ENCODE measurements at places on chromosomes 6 and 20. TPM values are rescaled to one million over a fixed set of nuclear protein-coding genes. Genes with fewer than 3 reads are reported as not detected.

GRCh38 chr6:164039954-164040375 lies 625.4 kb downstream of the QKI start:
- DNase-seq: peak; percentile 56
- H3K4me3 ChIP-seq: no peak overlapping the region
- no peaks in the 10 kb centered on the region for H3K36me3 ChIP-seq
- no peaks in the 10 kb centered on the region for H3K27me3 ChIP-seq

GRCh38 chr6:89803271-89803670 lies 16.3 kb downstream of the MDN1 start:
- H3K4me3 ChIP-seq: no peak overlapping the region
- H3K27me3 ChIP-seq: no peaks in the 10 kb centered on the region
- no peaks in the 10 kb centered on the region for H3K4me1 ChIP-seq
- no peak overlapping the region for H3K27ac ChIP-seq

Gene SIRPD
- not detected for total RNA-seq

Gene RWDD1
- 56.0 TPM for total RNA-seq

GRCh38 chr6:125512621-125513020 lies 210.9 kb upstream of the HDDC2 start:
- H3K4me3 ChIP-seq: no peak overlapping the region
- no peak overlapping the region for H3K27ac ChIP-seq
- H3K27me3 ChIP-seq: no peaks in the 10 kb centered on the region
- no peak for DNase-seq
- H3K4me1 ChIP-seq: no peaks in the 10 kb centered on the region

Gene CFAP61
- 0.71 TPM for total RNA-seq

DNA sequence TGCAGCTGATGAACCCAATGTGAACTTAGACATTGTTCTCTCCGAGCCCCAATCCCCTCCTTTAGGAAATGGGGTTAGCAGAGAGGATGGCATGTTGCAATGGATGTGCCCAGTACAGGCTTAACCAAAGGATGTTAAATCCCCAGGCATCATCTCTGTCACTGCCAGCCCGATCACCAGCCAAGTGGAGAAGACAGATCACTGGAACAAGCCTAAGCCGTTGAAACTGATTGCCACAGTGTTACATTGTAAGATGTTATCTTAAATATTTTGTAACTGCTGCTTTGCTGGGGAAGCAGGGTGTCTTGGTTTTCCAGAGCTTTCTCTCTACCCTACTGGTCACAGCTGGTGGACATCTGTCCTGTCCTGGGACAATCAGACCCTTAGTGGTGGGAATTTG lies 783.4 kb upstream of the CHD6 start:
- no peaks in the 10 kb centered on the region for H3K27me3 ChIP-seq
- H3K4me3 ChIP-seq: no peak overlapping the region
- DNase-seq: peak; percentile 42
- H3K4me1 ChIP-seq: peaks cover 9% of the 10 kb centered on the region

- no peak for DNase-seq
- H3K36me3 ChIP-seq: no peaks in the 10 kb centered on the region
- no peak overlapping the region for H3K27ac ChIP-seq
- no peak overlapping the region for H3K4me3 ChIP-seq
- no peaks in the 10 kb centered on the region for H3K4me1 ChIP-seq
Observed at GRCh38 chr6:1202201-1202600, 109.7 kb upstream of the FOXQ1 start.

DNA sequence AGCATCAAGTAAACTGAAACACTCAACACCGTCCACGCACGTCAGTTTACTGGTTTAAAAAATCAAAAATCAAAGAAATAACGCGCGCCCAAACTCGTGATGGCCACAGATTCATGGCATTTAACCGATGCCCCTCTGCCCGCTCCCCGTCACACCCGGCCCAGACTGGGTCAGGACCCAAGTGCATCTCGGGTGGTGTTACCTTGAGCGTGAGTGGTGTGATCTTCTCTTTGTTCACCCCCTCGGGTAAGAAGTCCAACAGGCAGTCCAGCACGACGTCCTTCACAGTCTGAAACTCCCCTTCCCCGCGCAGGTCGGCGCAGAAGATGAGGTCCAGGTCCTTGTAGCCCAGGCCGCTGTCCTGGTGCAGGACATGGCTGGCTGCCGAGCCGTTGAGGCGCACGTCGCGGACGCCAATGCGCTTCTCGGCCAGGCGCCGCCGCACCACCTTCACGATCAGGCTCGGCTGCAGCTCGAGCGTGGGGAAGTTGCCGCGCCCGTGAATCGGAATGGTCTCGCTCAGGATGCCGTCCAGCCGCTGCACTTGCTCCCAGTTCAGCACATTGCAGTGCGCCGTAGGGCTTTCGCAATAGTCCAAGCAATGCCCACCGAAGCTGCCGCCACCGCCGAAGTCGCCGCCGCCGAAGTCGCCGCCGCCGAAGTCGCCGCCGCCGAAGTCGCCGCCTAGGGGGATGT lies 945 bp downstream of the TENT5A start:
- H3K4me1 ChIP-seq: peaks cover 8% of the 10 kb centered on the region
- DNase-seq: peak; percentile 63
- H3K4me3 ChIP-seq: peak overlapping the region; percentile 79
- peak overlapping the region; percentile 99 for H3K27ac ChIP-seq
- peaks cover 23% of the 10 kb centered on the region for H3K27me3 ChIP-seq

Gene BPIFB4
- 0.09 TPM for total RNA-seq

Gene TFAP2C
- 0.09 TPM for total RNA-seq

DNA sequence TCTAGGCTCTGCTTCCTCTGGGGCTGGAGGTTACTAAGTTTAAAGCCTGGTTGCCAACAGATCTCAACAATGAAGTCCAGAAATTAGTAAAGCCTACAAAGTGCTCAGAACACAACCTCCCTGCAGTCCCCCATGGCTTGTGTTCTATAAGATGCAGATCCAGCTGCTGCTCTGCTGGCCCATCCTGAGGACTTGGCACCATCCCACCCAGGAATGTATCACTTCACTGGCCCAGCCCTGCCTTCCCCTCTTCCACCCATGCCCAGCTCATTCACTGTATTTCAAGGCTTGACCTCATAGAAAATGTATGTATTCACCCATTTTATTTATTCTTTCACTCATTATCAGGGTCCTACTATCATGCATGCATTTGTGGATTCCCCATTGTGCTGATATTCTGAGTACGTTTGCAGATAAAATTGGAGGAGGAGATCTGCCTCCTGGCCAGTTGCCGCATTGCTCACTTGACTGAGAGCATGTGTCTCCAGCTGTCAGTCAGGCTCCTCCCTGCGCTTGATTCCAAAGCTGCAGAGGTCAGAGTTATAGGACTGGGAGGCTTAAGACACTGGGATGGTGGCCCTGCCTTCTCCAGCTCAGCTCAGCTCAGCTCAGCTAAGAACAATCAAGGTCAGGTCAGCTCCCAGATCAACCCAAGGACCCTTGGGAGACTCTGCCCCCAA lies 104.8 kb downstream of the MAFB start:
- no peaks in the 10 kb centered on the region for H3K27me3 ChIP-seq
- H3K27ac ChIP-seq: peak overlapping the region; percentile 29
- no peak overlapping the region for H3K4me3 ChIP-seq
- no peaks in the 10 kb centered on the region for H3K36me3 ChIP-seq

- H3K36me3 ChIP-seq: peaks cover 14% of the 10 kb centered on the region
- peak; percentile 87 for DNase-seq
- peak overlapping the region; percentile 95 for H3K4me3 ChIP-seq
Observed at GRCh38 chr6:21596949-21597682, 3.6 kb downstream of the SOX4 start.

DNA sequence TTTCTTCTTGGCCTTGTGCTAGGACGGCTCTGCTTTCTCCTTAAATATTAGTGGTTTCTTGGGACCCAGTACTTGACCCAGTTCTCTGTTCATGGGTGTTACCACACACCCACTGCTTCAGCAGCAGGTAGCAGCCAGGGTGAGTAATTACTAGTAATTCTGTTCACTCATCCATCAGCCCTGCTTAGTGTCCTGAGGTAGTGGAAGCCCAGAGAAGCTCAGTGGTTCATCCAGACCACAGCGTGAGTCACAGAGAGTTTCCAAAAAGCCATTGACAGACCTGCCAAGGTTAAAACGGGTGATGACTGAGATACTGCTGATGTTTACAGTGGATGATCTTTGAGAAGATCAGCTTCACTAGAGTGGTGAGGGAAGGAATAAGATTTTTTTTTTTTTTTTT lies 51.7 kb upstream of the HINT3 start:
- H3K36me3 ChIP-seq: no peaks in the 10 kb centered on the region
- H3K4me3 ChIP-seq: no peak overlapping the region
- H3K4me1 ChIP-seq: no peaks in the 10 kb centered on the region
- DNase-seq: no peak

Gene IL17F
- not detected for total RNA-seq

DNA sequence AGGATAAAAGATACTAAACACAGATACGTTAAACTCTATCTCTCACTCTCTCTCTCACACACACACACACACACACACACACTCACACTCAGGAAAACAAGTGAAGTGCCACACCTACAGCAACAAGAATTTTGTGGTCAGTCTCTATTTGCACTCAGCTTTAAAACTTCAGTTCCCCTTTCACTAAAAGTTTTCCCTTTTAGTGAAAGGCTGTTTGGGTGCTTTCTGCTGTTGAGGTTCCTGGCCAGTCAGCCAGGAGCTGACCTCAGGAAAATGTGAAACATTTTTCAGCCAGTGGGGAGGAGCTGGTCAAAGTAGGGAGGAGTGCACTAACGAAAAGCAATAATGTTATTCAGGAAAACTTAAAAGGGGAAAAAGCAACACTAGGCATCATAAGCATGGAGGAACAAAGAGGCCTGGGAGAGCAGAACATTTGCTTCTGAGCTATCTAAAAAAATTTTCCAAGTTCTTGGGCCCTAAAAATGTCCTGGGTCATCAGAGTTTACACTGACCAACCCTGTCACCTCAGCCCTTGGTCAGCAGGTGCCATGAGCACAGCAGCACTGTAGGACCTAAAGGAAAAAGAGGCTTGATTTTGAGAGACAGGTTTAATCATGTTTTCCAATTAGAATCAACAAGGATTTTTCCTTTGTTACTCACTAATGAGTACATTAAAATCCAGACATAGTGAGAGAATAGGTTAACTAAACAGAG lies 30.7 kb upstream of the NT5E start:
- DNase-seq: peak; percentile 85
- H3K4me3 ChIP-seq: no peak overlapping the region
- no peaks in the 10 kb centered on the region for H3K36me3 ChIP-seq
- peaks cover 6% of the 10 kb centered on the region for H3K4me1 ChIP-seq
- H3K27me3 ChIP-seq: no peaks in the 10 kb centered on the region

DNA sequence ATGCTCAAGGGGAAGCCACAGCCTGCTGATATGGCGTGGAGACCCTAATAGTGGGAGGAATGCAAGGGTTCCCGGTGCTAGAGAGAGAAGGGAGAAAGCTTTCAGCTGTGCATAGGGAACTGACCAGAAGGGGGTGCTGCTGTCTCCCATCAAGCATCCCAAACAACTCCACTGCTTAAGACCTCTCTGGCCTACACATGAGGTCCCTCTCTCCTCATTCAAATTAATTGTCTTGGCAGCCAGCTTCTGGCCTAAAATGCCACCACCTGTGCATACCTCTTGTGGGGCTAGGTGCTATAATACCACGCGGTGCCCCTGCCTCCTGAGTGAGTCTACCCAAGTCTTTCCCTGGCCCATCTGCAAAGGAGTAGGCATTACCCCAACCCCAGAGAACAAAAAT lies 14.5 kb downstream of the ADISSP start:
- peak; percentile 85 for DNase-seq
- H3K4me1 ChIP-seq: peaks cover 3% of the 10 kb centered on the region

GRCh38 chr6:159438106-159438505 lies 254.9 kb downstream of the SOD2 start:
- H3K4me1 ChIP-seq: peaks cover 47% of the 10 kb centered on the region
- H3K36me3 ChIP-seq: no peaks in the 10 kb centered on the region
- DNase-seq: no peak
- H3K27me3 ChIP-seq: no peaks in the 10 kb centered on the region
- no peak overlapping the region for H3K4me3 ChIP-seq

GRCh38 chr6:16739329-16739801 lies 21.9 kb downstream of the ATXN1 start:
- peaks cover 11% of the 10 kb centered on the region for H3K36me3 ChIP-seq
- H3K4me3 ChIP-seq: no peak overlapping the region
- no peaks in the 10 kb centered on the region for H3K27me3 ChIP-seq
- peak; percentile 64 for DNase-seq

DNA sequence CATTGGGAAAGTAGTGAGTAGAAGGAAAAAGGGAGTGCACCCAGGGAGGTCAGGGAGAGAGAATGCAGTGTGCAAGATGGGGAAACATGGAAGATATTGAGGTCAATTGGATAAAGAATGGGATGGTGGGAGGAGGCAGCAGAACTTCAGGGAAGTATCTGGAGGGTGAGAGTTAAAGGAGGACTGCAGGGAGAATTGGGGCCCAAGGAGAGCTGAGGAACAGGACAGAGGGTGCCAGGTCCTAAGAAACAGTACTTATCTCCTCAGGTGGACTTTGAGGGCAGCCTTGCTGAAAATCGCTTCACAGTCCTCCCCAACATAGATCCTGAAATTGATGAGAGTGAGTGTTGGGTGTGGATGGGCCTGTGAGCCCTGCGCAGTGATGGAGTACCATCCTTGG lies 4.2 kb upstream of the SAPCD1 start:
- H3K4me1 ChIP-seq: peaks cover 6% of the 10 kb centered on the region
- no peaks in the 10 kb centered on the region for H3K27me3 ChIP-seq
- H3K27ac ChIP-seq: no peak overlapping the region
- H3K36me3 ChIP-seq: peaks cover 38% of the 10 kb centered on the region
- no peak for DNase-seq
- H3K4me3 ChIP-seq: no peak overlapping the region

Gene FAXC
- 1.2 TPM for total RNA-seq

- no peaks in the 10 kb centered on the region for H3K27me3 ChIP-seq
- H3K4me1 ChIP-seq: peaks cover 2% of the 10 kb centered on the region
- peak overlapping the region; percentile 17 for H3K27ac ChIP-seq
- DNase-seq: peak; percentile 89
- no peak overlapping the region for H3K4me3 ChIP-seq
Observed at GRCh38 chr6:117079951-117080350, 185.4 kb upstream of the VGLL2 start.

DNA sequence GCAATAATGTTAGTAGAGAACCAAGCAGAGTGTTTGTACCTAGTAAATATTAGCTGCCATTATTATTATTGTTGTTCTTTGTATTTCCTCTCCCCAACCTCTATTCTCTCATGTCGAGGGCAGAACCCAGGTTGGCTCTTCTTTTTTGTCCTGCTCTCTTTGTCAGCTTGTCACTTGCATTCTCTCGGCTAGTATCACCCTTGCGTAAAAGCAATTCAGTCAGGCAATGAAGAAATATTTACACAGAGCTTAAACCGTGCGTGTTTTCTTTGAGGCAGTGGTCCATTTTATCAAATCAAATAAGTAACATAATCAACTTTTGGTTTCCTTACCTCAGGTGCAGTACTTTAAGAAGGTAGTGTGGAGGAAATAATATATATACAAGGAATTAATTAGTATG lies 83.9 kb downstream of the TULP4 start:
- DNase-seq: no peak
- H3K4me3 ChIP-seq: no peak overlapping the region
- no peak overlapping the region for H3K27ac ChIP-seq
